Neural progenitor cell (in vitro differentiated cells): ENCODE measurements at places on chromosomes 3 and 15. TPM values are rescaled to one million over a fixed set of nuclear protein-coding genes. Genes with fewer than 3 reads are reported as not detected.

DNA sequence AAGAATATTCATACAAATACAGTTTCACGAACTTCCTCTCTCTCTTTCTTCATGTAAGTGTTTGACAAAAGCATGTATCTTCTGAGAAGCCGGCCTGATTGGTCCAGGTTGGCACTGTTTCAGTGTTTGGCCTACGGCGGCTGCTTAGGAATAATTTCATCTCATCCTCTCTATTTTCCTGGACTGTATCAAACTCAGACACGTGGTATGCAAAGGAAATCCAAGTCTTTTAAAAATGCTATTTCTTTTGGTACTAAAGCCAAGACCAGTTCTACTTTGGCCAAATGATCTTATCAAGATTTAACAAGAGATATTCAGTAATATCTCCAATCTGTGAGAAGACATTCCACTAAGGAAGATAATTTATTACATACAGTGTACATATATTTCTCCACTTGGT, 152.8 kb downstream of the TIGIT start:
- H3K27ac ChIP-seq: no peak overlapping the region
- DNase-seq: no peak
- no peak overlapping the region for H3K4me3 ChIP-seq

- H3K4me1 ChIP-seq: peaks cover 22% of the 10 kb centered on the region
- no peak overlapping the region for H3K27ac ChIP-seq
- no peak for DNase-seq
- H3K27me3 ChIP-seq: no peaks in the 10 kb centered on the region
- no peak overlapping the region for H3K4me3 ChIP-seq
Measured at GRCh38 chr3:65955792-65956477, 82.8 kb downstream of the MAGI1 start.

PRSS50 gene
- 0.28 and 1.9 TPM in 2 replicates for total RNA-seq

CCR1 gene
- total RNA-seq: 0.19 TPM in 1 of 2 replicates, not detected in the other
